Brain pericyte (primary cell): ENCODE measurements at places on chromosomes 6 and 20.

DNA sequence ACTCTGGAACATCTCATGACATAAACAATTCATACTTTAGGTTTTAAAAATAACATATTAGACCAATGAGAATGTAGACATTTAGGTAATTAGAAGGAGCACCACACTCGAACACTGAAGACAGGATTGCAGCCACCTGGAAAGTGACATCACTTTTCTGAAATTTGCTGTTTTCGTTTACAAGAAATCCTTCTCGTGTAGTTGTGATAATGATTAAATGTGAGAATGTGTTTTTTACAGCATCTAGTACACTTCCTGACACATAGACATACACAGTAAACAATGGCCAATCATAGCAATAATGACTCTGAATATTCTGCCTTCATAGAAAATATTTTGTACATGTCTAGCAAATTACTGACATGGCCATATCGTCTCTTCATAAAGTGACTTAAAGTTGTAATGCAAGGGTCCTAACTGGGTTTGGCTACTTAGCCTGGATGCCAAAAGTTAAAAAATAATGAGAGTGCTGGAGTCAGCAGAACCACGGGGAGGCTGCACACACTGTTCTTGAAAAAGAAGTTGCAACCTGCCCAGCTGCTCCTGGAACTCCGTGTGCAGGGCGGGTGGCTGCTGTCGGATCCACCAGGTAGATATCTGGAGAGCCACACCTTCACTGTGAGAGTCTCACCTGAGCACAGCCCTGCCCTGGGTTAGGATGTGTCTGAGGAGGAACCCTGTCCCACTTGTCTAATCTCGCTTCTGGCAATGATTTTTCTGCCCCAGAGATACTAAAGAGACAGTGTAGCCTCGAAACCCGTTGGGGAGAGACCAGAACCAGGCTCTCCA lies 212.9 kb downstream of the QKI start:
- DNase-seq: no peak

DNA sequence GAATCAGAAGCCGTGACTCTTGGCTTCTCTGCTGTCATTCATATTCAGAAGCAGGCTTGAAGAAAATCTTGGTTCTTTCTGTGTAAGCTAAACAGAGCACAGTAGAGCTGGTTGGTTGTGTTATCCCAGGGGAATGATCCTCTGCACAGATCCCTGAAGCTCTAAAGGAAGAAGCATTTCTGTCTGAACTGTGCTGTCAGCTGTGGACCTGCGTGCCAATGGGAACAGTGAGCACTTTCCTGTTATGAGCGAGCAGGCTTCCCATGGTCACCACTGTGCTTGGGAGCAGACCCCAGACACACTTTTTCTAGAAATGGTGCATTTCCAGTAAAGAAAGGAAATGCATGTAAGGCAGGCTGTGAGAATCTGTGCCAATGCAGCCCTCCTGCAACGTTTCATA lies 490.2 kb downstream of the EPM2A start:
- peak; percentile 52 for DNase-seq

- no peak for DNase-seq
These were observed 165.6 kb downstream of the ZFP64 start for GRCh38 chr20:52025938-52026337.

GRCh38 chr6:13288969-13289391 lies 39.4 kb downstream of the TBC1D7 start:
- DNase-seq: no peak

DNA sequence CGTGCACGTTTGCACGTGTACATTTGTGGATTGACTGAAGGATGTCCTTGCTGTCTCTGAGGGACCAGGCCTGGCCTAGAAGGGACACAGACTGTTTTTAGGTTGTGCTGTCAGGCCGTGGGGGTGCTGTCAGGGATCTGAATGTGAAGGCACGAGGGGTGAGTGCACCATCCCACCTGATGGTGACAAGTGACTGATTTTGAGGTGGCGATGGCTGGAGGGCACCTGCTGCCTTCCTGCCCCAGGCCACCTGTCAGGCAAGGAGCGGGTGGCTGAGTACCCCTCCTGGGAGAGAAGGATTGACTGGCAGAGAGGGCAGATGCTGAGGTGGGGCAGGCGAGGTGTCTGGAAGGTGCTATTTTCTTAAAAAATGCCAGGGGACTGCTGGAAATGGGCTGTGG lies 1.2 kb downstream of the RAB44 start:
- DNase-seq: no peak

DNA sequence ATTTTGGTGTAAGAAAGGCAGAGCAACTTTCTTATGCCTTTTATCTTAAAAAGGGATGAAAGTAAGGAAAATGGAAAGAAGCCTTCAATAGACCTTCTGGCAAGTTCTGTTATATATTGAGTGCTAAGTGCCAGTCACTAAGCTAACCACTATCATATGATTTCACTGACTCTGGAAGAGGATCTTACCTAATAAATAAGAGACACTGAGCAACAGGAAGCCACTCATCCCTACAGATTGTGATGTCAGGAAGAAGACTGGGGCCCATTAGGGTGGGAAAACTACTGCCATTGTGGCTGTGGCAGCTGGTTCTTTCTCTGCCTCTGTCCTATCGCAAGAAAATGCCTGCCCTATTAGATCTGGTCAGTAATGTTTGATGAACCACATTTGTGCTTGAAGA lies 89.6 kb downstream of the AIG1 start:
- DNase-seq: no peak

DNA sequence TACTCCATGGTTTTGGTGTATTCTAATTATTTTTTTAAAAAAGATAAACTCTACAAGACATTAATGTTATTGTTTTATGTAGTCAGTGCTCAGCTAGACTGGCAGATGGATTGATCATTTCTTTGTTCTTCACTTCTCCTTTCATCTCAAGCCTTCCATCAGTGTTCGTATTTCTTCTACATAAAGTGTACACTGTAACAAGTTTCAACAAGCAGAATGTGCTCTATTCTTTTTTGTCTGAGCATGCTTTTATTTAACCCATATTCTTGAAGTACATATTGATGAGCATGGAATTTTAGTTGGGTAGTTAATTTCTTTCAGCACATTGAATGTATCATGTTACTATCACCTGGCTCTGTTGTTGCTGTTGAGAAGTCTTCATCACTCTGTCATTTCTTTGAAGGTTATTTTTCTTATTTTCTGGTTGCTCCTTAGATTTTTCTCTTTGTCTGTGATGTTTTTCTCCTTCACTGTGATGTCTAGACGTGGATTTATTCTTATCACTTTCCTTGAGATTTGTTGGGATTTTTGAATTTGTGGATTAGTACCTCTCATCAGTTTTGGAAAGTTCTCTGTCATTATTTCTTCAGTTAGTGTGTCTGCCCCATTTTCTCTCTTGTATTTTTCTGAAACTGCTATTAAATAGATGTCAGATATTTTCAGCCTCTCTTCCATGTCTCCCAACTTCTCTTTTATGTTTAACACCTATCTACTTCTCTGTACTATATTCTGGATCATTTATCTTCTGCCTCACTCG lies 48.5 kb downstream of the TGM2 start:
- no peak for DNase-seq

DNA sequence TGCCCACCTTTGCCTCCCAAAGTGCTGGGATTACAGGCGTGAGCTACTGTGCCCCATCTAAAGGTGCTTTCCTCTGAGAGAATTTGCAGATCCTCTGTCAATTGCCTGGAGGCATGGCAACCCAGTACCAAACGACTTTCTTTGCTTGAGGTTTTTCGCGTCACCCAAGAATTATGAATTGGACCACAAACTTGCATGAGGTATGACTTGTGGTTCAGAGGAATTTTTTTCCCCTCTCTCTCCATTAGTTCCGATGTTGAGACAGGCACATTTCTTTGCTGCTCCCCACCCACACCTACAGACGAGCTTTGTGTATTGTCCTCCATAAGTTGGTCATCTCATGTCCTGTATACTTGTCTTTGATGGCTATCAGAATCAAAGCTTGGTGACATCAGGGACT lies 11.8 kb upstream of the SCAF8 start:
- DNase-seq: no peak

DNA sequence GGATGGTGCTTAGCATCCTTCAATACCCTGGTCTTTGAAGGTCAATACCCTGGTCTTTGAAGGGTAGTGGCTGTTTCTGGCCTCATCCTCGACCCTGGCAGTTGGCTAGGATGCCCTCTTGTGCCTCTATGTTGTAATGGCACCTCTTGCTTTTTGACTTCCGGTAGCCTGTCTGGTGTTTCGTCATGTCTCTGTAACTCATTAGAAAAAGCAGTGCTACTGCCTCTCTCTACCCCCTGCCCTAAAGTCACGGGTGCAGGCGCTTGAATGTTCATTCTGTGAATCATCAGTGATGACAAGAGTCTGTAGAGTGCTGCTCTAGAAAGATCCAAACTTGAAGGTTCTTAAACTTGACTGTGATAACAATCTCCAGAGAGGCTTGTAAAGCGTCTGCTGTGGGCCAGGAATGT lies 28.3 kb downstream of the RSPO4 start:
- no peak for DNase-seq

DNA sequence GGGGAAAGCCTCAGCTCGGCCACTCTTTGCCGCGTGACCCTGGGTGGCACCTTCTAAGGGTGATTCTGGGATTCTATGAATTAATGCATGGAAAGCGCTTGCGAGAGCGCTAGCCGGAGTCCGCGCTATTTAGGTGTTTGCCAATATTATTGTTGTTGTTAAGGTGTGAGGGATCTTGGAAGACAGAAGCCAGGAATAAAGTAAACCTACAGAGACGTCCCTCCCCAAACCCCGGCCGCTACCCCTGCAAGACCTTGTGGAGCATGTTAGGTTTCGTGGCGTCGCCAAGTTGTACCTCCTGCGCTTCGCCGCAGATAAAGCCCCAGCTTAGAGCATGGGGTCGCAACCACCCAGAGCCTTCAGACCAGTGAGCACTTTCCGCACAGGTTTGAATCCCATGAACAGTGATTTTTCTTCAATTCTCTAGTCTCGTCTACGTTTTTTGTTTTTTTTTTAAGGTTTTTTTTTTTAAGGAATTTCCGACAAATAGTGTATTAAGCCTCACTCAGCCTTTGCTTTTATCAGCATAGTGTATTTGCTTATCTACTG lies 16.9 kb upstream of the ZSCAN9 start:
- DNase-seq: no peak

- no peak for DNase-seq
These were observed 66.1 kb downstream of the HMGCLL1 start for GRCh38 chr6:55512904-55513303.

DNA sequence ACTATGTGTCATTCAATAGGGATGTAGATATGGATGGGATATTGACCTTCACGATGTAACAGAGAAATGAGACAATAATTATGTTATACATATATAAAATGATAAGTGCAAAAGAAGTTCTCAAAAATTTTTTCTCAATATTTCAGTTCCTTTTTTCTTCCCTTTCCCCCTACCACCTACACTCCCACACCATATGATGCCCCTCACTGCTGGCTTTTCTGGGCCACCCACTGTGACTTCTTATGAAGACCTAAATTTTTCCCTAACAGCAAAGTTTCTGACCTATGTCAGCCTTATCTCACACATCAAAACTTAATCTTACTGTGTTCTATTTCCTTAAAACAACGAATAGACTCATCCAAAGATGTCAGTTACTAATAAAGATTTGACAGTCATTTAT lies 89.9 kb upstream of the MYLIP start:
- DNase-seq: no peak

- no peak for DNase-seq
These were observed 516.5 kb downstream of the PRKN start for GRCh38 chr6:162211022-162211421.

DNA sequence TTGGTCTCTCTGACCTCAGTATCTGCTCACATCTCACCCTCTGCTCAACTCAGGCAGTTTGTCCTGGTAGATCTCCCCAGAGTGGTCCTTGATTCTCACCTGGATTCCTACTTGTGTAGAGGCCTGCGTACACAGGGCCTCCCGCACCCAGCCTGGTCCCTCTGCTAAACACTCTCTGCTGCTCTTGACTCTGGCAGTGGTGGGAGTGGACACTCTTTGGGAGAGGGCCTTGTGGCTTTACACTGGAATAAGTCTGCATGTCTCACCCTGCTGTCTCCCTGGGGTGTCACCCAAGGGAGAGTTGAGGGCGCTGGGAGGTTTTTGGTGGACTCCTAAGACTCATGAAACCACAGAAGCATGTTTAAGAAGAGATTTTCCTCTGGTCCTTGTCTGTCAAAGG lies 57.3 kb upstream of the ECI2 start:
- DNase-seq: no peak

- no peak for DNase-seq
These were observed 25.4 kb upstream of the KCNB1 start for GRCh38 chr20:49507741-49508434.

DNA sequence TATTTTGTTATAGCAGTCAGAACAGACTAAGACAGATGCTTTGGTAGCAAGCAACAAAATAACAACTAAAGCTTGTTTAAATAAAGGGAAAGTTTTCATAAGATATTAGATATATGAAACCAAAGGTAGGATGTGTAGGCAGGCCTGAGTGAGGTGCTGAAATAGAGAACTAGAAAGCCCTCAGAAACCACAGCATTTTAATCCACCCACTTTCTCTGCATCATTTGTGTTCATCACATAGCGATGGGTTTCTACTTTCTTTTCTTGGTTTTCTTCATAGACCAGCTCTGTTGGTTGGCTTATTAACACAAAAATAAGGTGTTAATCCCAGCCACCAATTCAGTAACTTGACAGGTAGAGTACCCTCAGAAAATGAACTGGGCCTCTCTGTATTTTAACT lies 58.6 kb downstream of the RPS12 start:
- DNase-seq: no peak

DNA sequence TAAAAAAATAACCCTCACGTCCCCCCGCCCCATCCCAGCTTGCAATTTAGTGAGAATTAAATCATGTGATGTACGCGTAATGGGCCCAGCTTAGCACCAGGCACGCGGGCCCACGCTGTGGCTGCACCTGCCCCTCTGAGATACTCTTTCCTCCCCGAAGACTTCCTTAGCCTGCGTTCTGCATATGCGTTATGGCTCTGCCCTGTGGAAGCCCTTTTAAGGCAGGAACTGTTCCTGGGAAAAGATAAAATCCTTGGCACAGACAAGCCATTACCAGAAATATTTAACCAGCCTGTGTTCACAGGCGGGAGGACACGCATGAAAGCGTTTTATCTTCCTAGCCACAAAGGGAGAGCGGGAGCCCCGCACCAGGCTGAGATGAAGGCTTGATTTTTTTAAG lies 311.0 kb downstream of the LRFN2 start:
- no peak for DNase-seq

GRCh38 chr6:166121726-166122125 lies 45.9 kb downstream of the TBXT start:
- DNase-seq: no peak

GRCh38 chr20:48817367-48818030 lies 10.3 kb downstream of the PREX1 start:
- DNase-seq: no peak

DNA sequence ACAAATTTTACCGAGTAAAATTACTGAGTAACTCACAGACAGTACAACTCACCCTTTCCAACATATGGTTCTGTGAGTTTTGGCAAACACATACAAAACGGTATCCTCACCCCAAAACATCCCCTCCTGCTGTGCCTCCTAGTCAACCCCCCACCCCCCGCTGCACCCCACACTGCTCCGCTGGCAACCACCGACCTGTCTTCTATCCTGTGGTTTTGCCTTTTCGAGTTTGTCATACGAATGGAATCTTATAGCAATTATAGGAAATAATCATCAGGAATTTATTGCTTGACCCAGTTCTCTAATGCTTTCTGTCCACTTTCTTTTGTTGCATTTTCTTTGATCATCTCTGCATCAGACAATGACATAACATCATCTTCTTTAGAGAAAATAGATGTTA lies 312.3 kb downstream of the KIF16B start:
- no peak for DNase-seq
